ENCODE measurements at places on chromosomes 5 and 9. TPM values are rescaled to one million over a fixed set of nuclear protein-coding genes. Genes with fewer than 3 reads are reported as not detected.

- H3K36me3 ChIP-seq, result no peaks in the 10 kb centered on the region
- H3K27me3 ChIP-seq, result no peaks in the 10 kb centered on the region
- DNase-seq, result peak; percentile 86
- H3K27ac ChIP-seq, result no peak overlapping the region
- no peak overlapping the region for H3K4me3 ChIP-seq
- H3K4me1 ChIP-seq, result no peaks in the 10 kb centered on the region
These were observed 78.6 kb downstream of the SPRY4 start for GRCh38 chr5:142246258-142246657.

- no peak overlapping the region for H3K27ac ChIP-seq
- H3K27me3 ChIP-seq, result peaks cover 42% of the 10 kb centered on the region
- no peaks in the 10 kb centered on the region for H3K4me1 ChIP-seq
- H3K4me3 ChIP-seq, result no peak overlapping the region
These were observed 205.1 kb upstream of the EFNA5 start for GRCh38 chr5:107875833-107876232.

GRCh38 chr5:151477101-151477500 lies 29.7 kb downstream of the SLC36A1 start:
- no peaks in the 10 kb centered on the region for H3K27me3 ChIP-seq
- DNase-seq, result no peak
- H3K36me3 ChIP-seq, result no peaks in the 10 kb centered on the region

GRCh38 chr5:156148301-156148700 lies 178.7 kb upstream of the SGCD start:
- H3K4me3 ChIP-seq, result no peak overlapping the region
- H3K4me1 ChIP-seq, result peaks cover 9% of the 10 kb centered on the region
- H3K27ac ChIP-seq, result no peak overlapping the region
- H3K27me3 ChIP-seq, result no peaks in the 10 kb centered on the region
- H3K36me3 ChIP-seq, result no peaks in the 10 kb centered on the region

DNA sequence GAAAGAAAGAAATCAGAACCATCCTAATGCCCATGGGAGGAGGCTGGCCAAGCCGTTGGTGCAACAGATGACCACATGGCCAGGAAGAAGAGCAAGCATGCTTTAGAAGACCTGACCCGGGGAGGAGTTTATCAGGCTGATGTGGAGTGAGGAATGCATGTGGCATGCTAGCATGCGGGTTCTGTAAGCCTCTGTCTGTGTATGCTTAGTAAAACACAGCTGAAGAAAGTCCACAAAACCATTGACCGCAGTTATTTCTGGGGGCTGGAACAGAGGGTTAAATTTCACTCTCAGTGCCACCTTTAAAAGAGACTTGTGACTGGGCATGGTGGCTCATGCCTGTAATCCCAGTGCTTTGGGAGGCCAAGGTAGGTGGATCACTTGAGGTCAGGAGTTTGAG lies 19.1 kb downstream of the GFI1B start:
- DNase-seq, result no peak
- no peak overlapping the region for H3K4me3 ChIP-seq
- H3K4me1 ChIP-seq, result no peaks in the 10 kb centered on the region

DNA sequence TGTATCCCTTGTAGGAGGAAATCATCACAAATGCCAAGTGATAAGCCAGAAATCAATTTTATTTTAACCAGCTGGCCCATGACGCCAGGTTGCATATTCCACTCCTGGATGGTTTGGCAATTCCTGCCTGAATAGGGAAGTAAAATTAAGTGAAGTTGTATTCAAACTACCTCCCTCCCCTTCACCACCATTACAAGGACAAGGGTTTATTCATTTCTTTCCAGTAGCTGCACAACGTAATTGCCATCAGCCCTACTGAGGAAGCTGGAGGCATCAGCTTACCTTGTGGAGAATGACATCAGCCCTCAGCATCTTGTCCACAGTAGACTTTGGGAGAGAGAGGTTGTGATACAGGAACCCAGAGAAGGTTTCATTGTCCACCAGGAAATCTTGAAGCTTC lies 66.6 kb downstream of the ABCA1 start:
- no peak for DNase-seq
- H3K36me3 ChIP-seq, result peaks cover 7% of the 10 kb centered on the region
- H3K4me3 ChIP-seq, result no peak overlapping the region

- no peak overlapping the region for H3K4me3 ChIP-seq
- no peak for DNase-seq
- no peaks in the 10 kb centered on the region for H3K36me3 ChIP-seq
- no peaks in the 10 kb centered on the region for H3K4me1 ChIP-seq
- no peak overlapping the region for H3K27ac ChIP-seq
These were observed 400.0 kb downstream of the KIAA0825 start for GRCh38 chr5:94218374-94218773.

DNA sequence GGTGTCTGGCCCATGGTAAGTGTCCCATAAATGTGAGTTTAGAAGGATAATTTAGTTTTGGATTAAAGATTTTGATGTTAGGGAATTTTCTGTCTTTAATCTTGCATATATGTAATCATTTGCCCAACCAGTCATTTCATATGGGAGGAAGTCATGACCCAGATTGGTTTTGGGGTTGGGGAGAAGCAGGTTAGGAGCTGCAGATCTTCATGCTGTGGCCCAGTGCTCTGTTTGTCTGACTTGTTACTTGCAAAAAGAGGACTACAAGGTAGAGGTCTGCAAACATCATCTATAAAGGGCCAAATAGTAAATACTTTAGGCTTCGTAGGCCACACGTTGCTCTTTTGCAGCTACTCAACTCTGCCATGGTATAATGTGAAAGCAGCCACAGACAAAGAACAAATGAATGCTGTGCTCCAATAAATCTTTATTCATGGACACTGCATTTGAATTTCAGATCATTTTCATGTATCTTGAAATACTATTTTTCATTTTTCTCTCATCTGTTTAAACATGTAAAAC lies 16.8 kb downstream of the OSTF1 start:
- no peaks in the 10 kb centered on the region for H3K36me3 ChIP-seq
- peak overlapping the region; percentile 6 for H3K27ac ChIP-seq
- peaks cover 10% of the 10 kb centered on the region for H3K4me1 ChIP-seq
- DNase-seq, result no peak

- H3K27me3 ChIP-seq, result no peaks in the 10 kb centered on the region
- no peak overlapping the region for H3K27ac ChIP-seq
- DNase-seq, result no peak
- no peaks in the 10 kb centered on the region for H3K4me1 ChIP-seq
- no peak overlapping the region for H3K4me3 ChIP-seq
These were observed 280.3 kb downstream of the NPR3 start for GRCh38 chr5:32991421-32991815.

DNA sequence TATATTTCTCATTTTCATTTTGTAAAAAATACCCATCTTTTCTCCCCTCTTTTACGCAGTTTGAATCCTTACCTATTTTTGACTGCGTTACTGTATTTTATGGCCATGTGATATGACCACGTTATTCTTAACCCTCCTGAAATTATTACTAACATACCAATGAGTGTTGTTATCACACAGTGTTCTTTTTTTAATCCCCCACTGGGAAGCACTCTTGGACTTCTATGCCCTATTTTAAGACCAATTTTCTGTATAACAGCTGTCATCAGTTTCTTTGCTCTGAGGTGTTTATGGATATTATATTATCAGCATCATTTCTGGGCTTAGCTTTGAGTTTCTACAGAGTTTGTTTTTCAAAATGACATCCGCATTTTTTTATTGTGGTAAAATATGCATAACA lies 71.1 kb downstream of the CFAP95 start:
- no peak overlapping the region for H3K4me3 ChIP-seq
- DNase-seq, result no peak
- H3K4me1 ChIP-seq, result peaks cover 4% of the 10 kb centered on the region
- no peaks in the 10 kb centered on the region for H3K36me3 ChIP-seq
- H3K27me3 ChIP-seq, result no peaks in the 10 kb centered on the region
- no peak overlapping the region for H3K27ac ChIP-seq

- H3K36me3 ChIP-seq, result no peaks in the 10 kb centered on the region
- H3K27ac ChIP-seq, result peak overlapping the region; percentile 88
- H3K27me3 ChIP-seq, result no peaks in the 10 kb centered on the region
- H3K4me1 ChIP-seq, result peaks cover 8% of the 10 kb centered on the region
These were observed 586 bp upstream of the FCHO2 start for GRCh38 chr5:72955143-72955767.

DNA sequence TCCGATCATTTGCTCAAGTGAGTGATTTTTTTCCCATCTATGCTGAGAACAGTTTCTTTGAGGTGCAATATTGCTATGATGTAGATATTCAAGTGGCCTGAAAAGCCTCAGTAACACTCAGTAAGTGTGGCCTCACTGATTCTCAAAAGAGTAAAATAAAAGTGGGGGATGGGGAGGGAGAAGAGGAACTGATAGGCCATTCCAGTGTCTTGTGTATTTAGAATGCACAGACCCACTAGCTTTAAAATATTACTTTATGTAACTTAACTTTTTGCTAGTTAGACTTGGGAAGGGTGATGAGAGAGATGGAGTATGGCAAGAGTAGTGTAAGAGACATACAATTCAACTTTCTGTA lies 79.5 kb upstream of the ZNF608 start:
- H3K36me3 ChIP-seq, result no peaks in the 10 kb centered on the region
- no peak overlapping the region for H3K27ac ChIP-seq
- no peak overlapping the region for H3K4me3 ChIP-seq
- H3K4me1 ChIP-seq, result peaks cover 12% of the 10 kb centered on the region
- DNase-seq, result no peak

DNA sequence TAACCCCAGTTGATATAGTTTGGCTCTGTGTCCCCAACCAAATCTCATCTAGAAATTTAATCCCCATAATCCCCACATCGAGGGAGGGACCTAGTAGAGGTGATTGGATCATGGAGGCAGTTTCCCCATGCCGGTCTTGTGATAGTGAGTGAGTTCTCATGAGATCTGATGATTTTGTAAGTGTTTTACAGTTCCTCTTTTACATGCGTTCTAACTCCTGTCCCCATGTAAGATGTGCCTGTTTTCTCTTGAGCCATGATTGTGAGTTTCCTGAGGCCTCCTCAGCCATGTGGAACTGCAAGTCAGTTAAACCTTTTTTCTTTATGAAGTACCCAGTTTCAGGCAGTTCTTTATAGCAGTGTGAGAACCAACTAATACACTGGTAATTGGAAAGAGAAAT lies 73.6 kb downstream of the CDH12 start:
- no peak overlapping the region for H3K4me3 ChIP-seq
- no peaks in the 10 kb centered on the region for H3K27me3 ChIP-seq
- H3K4me1 ChIP-seq, result no peaks in the 10 kb centered on the region
- no peaks in the 10 kb centered on the region for H3K36me3 ChIP-seq
- no peak for DNase-seq
- no peak overlapping the region for H3K27ac ChIP-seq

DNA sequence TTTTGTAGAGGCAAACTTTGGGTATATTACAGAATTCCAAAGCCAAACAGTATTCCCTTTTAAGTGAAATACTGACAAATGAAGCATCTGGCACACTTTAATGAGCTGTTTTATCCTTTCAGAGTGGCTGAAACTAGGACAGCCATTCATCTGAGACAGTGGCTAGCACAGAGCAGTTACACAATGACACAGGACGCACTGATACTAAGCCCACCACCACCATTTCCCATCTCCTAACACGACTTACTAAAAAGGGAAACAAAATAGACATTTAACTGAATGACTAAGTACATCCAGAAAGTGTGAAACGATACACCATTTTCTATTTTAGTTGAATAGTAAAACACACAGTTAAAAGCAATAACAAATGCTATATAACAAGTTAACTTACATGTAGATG lies 120.4 kb upstream of the RETREG1 start:
- no peak overlapping the region for H3K4me3 ChIP-seq
- H3K27me3 ChIP-seq, result no peaks in the 10 kb centered on the region
- H3K27ac ChIP-seq, result no peak overlapping the region
- no peaks in the 10 kb centered on the region for H3K36me3 ChIP-seq
- DNase-seq, result no peak

DNA sequence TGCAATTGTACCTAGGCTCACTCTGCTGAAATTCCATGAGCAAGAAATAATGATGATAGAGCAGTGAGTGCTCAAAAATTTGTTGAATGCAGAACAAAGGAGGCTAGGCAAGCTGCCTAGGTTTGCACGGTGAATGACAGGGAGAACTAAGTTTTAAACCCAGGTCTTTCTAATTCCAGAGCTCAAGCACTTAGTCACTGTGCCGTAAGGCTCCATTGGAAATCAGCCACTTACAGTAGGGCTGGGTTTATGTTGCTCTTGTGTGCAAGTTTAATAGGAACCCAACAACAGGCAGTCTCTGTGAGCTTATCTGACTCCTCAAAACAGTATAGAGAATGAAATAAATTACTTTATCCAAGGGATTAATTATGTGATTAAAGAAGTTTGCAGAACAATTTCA lies 147.0 kb downstream of the CSNK1G3 start:
- DNase-seq, result no peak
- no peaks in the 10 kb centered on the region for H3K4me1 ChIP-seq
- H3K36me3 ChIP-seq, result no peaks in the 10 kb centered on the region

DNA sequence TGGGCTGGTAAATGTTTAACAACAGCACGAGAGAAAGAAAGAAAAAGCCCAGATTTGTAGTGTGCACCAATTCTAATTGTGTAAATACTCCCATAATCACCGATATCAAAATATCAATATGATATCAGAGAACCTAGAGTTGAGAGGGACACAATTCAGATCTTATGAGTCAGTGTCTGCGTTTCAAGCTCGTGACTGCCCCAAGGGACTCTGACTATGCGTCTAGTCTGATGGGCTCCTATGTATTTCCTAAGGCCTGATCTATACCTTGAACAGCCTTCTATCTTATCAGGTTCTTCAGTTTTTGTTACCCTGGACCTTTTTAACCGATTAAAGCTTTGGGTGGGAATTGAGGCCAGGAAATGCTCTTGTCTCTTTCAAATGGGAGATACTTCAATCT lies 243.0 kb upstream of the SLC24A2 start:
- H3K36me3 ChIP-seq, result no peaks in the 10 kb centered on the region
- H3K27me3 ChIP-seq, result no peaks in the 10 kb centered on the region
- H3K27ac ChIP-seq, result no peak overlapping the region
- H3K4me3 ChIP-seq, result no peak overlapping the region

The IPPK gene
- polyA plus RNA-seq, result 7.1 TPM

The SNCB gene
- 3.0 TPM for polyA plus RNA-seq

The NR4A3 gene
- 0.87 TPM for polyA plus RNA-seq

The ARL14EPL gene
- polyA plus RNA-seq, result not detected

The CSF1R gene
- polyA plus RNA-seq, result 0.50 TPM

The TOR4A gene
- polyA plus RNA-seq, result 18.5 TPM

The PPP2R2B gene
- polyA plus RNA-seq, result 32.9 TPM

The CCNB1 gene
- 281 TPM for polyA plus RNA-seq

The TAF11L10 gene
- not detected for polyA plus RNA-seq

The SLC34A3 gene
- 0.24 TPM for polyA plus RNA-seq

The PLEKHG4B gene
- 8.1 TPM for polyA plus RNA-seq

All from cardiac muscle cell (in vitro differentiated cells and primary cell).